Activated T-cell treated with anti-CD3 and anti-CD28 coated beads, Interleukin-2, amount 50 U/mL, for 48 hours (primary cell): ENCODE measurements at places on chromosomes 11 and 22.

DNA sequence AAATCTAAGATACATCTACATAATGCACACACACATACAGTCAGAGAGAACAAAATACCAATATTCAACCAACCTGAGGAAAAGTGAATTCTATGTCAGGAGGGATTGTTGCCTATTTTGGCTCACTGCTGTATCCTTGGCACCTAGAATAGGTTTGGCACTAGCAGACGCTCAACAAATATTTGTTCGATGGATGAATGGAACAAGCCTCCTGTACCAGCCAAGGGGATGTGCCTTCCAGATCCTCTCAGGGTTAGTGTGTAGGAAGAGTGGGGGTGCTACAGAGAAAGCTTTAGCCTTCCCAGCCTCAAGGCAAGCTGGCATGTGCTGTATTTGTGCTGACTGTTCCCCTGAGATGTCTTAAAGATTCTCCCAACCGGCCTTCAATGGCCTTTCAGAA, 23.3 kb upstream of the POU2AF1 start:
- no peak for DNase-seq

- DNase-seq, result no peak
Observed at GRCh38 chr11:69391192-69392103, 90.0 kb upstream of the LINC01488 start.

DNA sequence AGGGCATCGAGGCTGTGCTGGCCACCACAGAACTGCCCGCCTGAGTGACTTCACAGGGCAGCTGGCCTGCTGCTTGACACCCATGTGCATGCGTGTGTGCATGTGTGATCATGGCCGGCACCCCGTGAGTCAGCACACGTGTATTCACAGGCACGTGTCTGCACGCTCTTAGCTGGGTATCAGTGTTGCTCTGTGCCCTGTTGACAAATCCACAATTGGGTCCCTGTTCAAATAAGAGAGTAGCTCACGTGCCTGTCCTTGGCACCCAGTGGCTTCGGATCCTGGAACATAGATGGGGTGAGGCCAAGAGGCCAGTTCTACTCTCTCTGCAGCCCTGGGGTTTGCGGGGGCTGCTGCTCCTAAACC, 14.0 kb downstream of the B3GAT1 start:
- no peak for DNase-seq

- DNase-seq, result no peak
Observed at GRCh38 chr11:45108070-45109064, 38.1 kb upstream of the PRDM11 start.

DNA sequence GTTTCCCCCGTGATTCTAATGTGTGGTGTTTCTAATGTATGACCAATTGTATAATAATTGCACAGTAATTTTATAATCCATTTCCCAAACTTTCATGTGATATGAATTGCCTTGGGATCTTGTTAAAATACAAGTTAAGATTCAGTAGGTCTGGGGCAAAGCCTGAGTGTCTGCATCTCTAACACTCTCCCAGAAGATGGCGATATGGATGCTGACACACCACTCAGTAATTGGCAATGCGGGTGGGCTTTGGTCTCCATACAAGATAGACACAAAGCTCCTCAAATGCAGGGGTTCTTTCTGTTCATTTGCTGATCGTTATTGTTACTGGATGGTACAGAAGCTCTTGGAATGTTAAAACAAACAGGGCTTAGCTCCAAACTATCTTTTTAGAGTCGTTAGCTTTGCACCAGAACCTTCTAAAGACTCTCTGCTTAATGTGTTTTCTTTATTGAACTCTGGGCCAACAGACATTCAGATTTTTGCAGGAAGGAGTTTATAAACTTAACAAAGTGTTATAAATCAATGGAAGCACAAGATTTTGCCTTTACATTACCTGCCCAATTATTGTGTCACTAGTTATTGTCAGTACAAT, 45.4 kb upstream of the ANO3 start:
- DNase-seq, result no peak

- DNase-seq, result no peak
Observed at GRCh38 chr11:131595797-131596196, 225.4 kb downstream of the NTM start.

DNA sequence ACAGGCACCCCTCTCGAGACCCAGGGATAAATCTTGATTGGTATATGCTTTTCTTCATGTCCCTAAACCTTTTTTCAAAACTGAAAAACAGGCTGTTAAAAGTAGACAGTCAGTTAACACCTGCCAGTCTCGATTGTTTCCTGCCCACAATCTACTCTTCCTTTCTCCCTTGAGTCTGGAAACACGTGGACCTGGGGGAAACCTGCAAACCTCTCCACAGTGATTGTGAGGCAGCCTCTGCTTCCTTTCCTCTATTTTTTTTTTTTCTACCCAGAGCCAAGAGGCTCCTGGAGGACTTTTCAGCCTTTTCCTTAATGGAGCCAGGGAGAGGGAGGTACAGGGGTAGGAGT, 69.4 kb upstream of the CLMP start:
- no peak for DNase-seq

DNA sequence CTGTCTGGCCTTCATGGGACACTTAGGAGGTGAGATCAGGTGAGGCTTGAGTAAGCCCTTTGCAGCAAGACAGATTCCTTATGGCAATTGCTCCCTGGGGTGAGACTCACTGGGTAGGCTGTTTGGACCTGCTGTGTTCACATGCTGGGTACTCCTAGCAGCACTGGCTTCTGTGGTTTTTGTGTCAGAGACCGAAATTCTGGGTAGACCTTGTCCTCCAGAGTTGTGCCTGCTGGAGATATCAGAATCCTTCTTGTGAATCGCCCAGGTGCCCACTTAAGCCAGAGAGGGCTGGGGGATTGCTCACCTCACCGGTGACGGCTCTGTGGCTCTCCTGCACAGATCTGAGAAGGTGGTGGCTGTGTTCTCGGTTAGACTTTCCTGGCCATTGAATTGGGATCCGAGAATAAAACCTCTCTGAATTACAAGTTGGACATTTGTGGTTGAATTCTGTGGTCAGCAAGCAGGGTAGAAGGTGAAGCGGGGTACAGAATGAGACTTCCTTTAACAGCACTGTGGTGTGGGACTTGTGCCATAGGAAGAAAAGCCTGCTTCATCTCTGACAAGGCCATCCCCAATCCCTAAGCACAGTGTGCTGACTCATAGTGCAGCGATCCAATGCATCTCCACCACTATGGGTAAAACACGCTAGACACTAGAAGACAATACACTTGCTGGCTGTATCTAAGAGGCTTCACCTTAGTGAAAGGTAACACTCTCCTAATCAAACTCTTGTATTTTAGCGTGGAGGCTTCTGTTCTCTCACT, 52.5 kb upstream of the TTC12 start:
- no peak for DNase-seq

GRCh38 chr11:95884376-95884775, 39.5 kb downstream of the MTMR2 start:
- DNase-seq, result no peak

GRCh38 chr22:42270176-42270509, 310 bp downstream of the TCF20 start:
- peak; percentile 71 for DNase-seq

GRCh38 chr11:78855116-78855515, 280.5 kb upstream of the NARS2 start:
- no peak for DNase-seq

DNA sequence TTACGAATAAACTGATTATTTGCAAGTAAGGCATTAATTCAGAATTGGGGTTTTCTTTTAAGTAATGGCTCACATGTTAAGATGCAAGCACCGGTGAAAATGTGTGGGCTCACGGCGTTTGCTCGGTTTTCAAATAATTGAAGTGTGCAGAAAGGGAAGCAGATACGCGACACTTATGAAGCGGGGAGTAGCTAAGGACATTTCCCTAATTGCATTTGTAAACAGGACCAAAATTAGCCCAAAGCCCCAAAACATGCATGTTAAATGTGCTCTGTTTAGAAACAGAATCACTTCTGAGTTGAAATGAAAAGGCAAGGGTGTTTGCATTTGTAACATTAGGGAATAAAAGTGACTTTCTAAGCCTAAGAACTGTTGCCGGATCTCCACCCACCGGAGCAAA, 61.3 kb downstream of the ELFN2 start:
- DNase-seq, result no peak

DNA sequence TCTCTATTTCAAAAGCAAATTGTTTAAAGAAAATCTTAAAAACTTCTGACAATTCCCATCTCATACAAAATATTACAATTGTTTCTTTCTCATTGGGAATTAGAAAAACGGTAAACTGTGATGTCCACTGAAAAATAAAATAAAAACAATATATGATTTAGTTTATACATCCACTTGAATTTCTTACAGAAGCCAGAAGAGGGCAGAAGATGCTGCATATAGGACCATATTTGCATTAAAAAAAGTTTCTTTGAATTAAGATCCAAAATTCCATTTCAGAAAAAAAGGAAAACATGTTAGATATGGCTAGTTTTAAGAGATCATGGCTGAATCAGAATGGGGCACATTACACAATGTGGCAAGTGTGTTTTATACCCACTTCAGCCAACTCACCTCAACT, 39.3 kb upstream of the LRRC4C start:
- no peak for DNase-seq

DNA sequence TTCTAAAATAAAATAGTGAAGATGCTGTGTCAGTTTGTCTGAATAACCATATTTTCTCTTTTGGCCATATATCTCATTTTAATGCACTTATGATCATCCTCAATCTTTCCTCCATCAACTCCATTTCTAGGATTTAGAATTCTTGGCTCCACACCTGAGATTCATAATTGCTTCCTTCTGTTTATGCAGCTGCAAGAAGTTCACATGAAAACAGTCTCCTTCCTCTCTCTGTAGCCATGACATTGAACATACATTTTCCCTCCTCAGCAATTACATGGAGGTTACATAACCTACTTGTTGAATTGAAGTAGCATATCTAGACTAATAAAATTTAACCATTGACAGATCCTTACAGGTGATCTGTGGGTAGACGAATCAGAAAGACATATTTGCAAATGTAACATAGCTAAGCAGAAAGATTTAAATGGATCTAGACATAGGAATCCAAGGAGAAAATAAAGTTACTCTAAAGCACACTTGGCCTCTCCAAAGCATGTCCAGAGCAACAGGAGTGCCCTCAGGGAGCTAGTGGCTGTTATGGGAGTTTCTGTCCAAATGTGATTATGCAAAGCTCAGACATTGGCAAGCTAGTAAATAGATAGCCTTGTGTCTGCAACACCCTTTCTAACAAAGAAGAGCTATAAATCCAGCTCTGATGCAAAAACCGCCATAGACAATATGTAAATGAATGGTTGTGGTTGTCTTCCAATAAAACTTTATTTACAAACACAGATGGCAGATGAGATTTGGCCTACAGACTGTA, 119.9 kb upstream of the MPPED2 start:
- DNase-seq, result no peak

- DNase-seq, result no peak
Observed at GRCh38 chr11:74418509-74418895, 20.3 kb upstream of the PGM2L1 start.

- DNase-seq, result no peak
Observed at GRCh38 chr11:114297806-114298709, 1.9 kb downstream of the NNMT start.

GRCh38 chr11:132357811-132358572, 987.6 kb downstream of the NTM start:
- no peak for DNase-seq

GRCh38 chr11:36741515-36741914, 143.5 kb upstream of the RAG2 start:
- no peak for DNase-seq

GRCh38 chr22:42862045-42862734, 5.1 kb upstream of the ARFGAP3 start:
- no peak for DNase-seq

DNA sequence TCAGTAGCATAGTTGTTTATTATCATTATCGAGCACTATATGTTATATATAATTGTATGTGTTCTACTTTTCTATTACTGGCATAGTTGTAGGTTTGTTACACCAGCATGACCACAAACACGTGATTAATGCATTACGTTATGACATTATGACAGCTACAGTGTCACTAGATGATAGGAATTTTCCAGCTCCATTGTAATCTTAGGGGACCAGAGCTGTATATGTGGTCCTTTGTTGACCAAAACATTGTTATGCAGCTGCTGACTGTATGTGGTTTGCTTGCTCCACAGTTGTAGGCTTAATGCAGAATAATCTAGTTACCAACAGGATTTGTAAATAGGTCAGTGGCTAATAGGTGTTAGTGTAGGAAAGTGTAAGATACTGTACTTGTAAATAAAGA, 66.1 kb downstream of the HSD17B12 start:
- no peak for DNase-seq

GRCh38 chr11:132904091-132904490, 628.2 kb downstream of the OPCML start:
- no peak for DNase-seq

GRCh38 chr11:71153005-71153390, 99.4 kb downstream of the SHANK2 start:
- no peak for DNase-seq

- DNase-seq, result no peak
Observed at GRCh38 chr11:36162883-36163434, 126.3 kb downstream of the COMMD9 start.

GRCh38 chr22:20574920-20575353, 67.5 kb downstream of the MED15 start:
- no peak for DNase-seq

GRCh38 chr11:810040-810567, 337 bp downstream of the RPLP2 start:
- peak; percentile 44 for DNase-seq

DNA sequence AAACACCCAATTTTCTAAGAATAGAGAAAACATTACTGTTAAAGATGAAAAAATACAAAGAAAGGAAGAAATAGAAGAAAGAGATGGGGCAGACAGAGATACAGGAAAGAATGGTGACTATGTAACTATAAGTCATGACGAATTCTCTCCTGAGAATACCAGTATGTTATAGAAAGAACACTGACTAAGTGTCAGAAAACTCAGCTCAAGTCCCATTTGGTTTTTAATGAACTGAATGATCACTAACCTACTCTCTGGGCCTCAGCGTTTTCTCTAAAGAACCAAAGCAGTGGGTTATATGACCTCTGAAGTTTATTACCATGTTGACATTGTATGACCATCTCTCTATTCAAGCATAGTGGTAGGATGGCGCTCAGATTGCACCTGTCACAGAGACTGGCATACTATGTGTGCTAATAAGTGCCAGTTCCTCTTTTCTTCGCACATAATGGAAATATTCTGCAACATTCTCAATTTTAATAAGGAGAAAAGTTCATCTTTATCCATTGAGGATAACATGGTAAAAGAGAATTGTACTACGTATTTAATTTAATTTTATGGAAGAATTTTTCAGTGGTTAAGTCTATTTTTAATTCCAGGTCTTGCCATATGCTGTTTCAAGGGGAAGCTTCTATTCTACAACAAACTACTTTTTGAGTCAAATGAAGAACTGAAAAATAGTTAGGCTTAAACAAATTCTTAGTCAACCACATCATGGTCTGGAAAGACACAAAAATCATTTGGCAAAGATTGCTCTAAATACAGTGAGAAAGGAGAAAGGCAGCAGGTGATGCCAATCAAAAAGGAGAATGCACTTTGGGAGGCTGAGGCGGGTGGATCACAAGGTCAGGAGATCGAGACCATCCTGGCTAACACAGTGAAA, 25.0 kb upstream of the EED start:
- DNase-seq, result no peak

DNA sequence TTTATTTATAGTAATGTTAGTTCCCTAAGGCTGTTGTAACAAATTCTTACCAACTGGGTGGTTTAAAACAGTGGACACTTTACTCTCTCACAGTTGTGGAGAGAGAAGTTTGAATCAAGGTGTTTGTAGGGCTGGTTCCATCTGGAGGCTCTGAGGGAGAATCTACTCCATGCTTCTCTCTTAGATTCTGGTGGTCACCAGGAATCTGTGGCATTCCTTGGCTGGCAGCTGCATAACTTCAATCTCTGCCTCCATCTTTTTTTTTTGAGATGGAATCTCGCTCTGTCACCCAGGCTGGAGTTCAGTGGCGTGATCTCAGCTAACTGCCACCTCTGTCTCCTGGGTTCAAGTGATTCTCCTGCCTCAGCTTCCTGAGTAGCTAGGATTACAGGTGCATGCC, 46.3 kb downstream of the LDLRAD3 start:
- DNase-seq, result no peak
